CD4-positive, alpha-beta T cell treated with Interleukin-4 for 4 hours (primary cell): ENCODE measurements at places on chromosomes 12 and 14.

GRCh38 chr14:95562892-95563685, 28.2 kb downstream of the GLRX5 start:
- DNase-seq = no peak

GRCh38 chr14:94340533-94340932, 17.4 kb upstream of the SERPINA6 start:
- no peak for DNase-seq

DNA sequence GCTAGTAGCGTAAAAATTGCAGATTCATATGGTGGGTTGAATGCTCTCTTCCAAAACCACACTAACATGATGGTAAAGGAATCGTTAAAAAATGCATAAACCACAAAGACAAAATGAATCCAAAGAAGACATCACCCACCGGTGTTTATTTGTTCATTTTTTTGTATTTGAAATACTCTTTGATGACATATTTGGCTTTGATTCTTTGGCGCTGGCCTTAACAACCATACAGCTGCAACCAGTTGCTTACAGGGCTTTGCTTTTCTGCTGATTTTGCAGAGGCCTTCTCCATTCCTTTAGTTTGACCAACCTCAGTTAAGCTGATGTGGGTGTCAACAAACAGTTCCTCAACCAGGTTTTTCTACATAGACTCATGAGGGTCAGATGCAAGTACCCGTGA, 103.5 kb downstream of the CACNA1C start:
- no peak for DNase-seq

GRCh38 chr14:96762650-96763049, 34.5 kb upstream of the VRK1 start:
- peak; percentile 66 for DNase-seq

GRCh38 chr12:21502872-21503271, 1.3 kb downstream of the GOLT1B start:
- no peak for DNase-seq

DNA sequence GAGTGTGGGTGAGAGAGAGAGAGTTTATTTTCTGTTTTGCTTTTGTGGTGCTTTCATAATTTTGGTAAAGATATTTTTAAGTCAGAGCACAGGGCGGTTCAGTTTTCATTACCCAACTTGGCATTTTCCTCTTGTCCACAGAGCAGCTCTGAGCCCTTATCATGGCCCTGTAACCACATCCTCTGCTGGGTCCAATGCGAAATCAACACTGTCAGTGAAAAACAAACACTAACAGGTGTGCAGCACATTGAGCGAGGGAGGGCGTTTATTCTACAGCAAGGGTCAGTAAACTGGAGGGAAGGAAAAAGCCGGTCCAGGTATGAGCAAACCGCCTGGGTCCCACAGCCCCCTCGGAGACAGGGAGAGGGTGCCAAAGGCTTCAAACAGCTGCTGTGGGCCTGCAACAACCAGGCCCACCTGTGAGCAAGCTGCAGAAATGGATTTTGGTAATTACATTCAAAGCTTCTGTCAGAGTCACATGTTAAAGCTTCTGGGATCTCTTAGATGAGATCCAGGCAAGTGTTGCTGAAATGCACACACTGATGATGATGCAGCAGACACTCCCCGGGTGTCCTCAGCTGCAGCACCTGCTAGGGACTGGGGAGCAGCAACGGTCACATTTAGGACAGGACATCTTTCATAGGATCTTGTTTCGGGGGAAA, 132.7 kb upstream of the DYRK2 start:
- DNase-seq = peak; percentile 56

GRCh38 chr14:59107819-59108218, 80.6 kb upstream of the DAAM1 start:
- no peak for DNase-seq

DNA sequence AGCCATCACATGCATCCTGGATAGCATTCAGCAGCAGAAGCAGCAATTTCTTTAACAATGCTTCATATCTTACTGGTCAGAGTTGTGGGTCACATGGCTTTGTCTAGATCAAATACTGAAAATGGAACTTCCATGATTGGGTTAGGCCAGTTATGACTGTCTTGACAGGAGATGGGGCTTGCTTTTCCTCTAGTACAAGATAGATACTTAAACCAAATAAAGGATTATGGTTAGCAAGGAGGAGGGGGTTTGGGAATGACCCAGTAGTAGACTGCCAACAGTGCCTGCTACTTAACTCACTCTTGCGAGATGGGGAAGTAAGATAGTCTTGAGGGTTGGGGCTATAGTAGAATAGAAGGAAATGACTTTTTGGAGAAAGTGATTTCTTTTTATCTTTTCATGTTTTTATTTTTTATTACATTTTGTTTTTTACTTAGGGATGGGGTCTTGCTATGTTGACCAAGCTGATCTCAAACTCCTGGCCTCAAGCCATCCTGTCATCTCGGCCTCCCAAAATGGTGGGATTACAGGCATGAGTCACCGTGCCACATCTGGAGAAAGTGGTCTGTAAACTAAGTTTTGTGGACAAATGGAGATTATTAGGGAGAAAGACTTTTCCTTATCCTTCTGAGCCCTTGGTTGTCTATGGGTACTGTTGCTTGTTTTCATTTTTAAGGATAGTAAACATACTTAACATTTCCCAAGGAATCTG, 37.6 kb downstream of the WNK1 start:
- DNase-seq = no peak

- no peak for DNase-seq
Observed at GRCh38 chr12:131589221-131589897, 121.5 kb upstream of the SFSWAP start.

GRCh38 chr12:126087692-126088091, 1022.5 kb downstream of the AACS start:
- no peak for DNase-seq

GRCh38 chr12:27142101-27142721, 59.8 kb upstream of the C12orf71 start:
- DNase-seq = peak; percentile 57

DNA sequence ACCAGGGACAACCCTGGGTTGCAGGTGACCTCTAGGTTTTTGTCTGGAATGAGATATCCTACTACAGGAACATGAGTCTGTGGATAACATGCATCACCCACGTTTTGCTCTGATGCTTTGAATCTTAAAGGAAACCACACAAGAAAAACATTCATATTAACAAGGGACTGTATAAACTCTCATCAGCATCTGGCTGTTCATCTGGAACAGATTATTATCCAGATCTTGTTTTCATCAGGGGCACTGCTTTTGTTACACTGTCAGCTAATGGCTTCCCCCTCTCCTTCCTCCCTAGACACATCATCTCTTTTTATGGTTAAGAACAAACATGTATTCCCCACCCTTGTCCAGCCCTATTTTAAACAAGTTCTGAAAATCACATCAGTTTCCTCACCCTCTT, 1095.7 kb downstream of the AACS start:
- DNase-seq = no peak

DNA sequence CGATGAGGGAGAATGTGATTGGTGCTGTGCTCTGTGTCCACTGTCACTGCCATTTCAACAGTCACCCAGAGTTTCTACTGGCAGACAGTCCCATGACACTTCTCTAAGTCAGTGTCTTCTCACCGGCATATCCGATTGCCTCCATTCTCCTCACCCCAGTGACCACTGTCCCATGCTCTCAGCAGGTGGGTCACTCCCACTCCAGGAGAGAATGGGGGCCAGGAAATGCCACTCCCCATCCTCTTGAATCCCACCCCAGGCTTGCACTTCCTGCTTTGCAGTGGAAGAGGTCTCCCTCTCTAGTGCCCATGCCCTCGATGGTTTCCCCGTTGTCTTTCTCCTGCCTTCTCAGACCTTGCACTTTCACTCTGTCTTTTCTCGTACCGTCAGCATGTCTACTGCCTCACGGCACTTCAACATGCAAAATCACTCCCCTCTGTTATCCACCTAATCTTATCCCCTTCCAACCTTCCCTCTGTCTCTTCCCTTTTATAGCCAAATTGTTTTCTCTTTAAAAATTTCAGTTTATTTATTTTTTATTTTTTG, 2.2 kb upstream of the EP400 start:
- DNase-seq = no peak

- DNase-seq = no peak
Observed at GRCh38 chr12:90801776-90802175, 153.2 kb downstream of the CCER1 start.

GRCh38 chr12:15227004-15227679, 5.9 kb upstream of the RERG start:
- peak; percentile 11 for DNase-seq

DNA sequence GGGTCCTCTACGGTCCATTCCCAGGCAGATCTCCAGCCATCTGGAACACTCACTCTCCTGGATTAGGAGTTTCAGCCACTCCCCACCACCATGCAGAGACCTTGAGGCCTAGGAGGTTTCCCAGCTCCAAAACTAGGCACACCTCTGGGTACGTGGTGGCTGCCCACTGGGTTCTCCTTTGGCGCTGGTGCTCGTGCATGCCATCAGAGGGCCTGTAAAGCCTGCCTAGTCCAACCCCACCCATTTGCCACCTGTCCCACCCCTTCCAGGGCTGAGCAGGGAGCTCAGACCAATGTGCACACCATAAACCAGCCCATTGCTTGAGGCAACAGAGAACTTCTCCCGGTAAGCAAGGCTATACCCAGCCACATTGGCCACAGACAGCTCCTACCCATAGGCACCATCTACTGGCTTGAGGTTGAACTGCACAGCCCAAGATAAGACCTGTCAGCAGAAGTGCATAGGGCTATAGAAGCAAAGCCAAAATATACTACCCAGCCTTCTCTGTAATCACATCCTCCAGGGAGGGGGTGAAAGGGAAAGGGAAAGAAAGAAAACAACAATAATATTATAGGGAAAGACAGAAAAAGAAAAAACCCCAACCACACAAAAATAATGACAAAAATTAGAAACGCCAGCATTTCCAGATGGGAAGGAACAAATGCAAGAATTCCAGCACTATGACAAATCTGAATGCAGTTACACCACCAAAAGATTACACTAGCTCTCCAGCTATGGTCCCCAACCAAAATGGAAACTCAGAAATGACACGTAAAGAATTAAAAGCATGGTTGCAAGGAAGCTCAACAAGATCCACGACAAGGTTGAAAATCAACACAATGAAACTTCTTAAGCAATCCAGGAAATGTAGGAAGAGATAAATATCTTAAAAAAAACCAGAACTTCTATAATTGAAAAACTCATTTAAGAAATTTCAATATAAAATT, 111.9 kb upstream of the CCDC175 start:
- peak; percentile 3 for DNase-seq

GRCh38 chr12:55908726-55909512, 18.8 kb downstream of the PYM1 start:
- no peak for DNase-seq

DNA sequence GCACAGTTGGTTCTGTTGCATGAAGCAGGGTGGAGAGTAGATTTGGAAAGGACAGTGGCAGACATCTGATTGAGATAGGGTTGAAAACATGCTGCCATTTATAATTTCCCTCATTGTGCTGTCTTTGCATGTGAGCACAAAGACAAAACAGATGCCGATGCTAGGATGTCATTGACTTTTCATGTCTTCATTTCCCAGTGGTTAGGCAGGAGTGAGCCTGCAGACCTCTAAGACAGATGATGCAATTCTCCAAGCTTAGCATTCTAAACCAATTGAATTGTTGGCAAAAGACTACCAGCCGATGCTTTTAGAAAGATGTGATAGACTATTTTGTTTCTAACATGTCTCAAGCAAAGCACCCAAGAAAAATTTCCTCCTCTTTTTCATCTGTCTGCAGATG, 37.1 kb upstream of the PELI2 start:
- no peak for DNase-seq

GRCh38 chr14:102000902-102001301, 36.5 kb downstream of the DYNC1H1 start:
- DNase-seq = no peak

DNA sequence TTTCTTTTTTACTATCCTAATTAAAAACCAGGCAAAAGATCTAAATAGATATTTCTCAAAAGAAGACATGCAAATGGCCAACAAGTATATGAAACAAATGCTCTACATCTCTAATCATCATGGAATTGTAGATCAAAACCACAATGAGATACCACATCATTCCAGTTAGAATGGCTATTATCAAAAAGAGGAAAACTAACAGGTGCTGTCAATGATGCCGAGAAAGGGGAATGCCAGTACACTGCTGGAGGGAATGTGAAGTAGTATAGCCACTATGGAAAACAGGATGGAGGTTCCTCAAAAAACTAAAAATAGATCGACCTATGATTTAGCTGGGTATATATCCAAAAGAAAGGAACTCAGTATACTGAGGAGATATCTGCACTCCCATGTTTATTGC, 39.0 kb upstream of the C12orf75 start:
- no peak for DNase-seq

DNA sequence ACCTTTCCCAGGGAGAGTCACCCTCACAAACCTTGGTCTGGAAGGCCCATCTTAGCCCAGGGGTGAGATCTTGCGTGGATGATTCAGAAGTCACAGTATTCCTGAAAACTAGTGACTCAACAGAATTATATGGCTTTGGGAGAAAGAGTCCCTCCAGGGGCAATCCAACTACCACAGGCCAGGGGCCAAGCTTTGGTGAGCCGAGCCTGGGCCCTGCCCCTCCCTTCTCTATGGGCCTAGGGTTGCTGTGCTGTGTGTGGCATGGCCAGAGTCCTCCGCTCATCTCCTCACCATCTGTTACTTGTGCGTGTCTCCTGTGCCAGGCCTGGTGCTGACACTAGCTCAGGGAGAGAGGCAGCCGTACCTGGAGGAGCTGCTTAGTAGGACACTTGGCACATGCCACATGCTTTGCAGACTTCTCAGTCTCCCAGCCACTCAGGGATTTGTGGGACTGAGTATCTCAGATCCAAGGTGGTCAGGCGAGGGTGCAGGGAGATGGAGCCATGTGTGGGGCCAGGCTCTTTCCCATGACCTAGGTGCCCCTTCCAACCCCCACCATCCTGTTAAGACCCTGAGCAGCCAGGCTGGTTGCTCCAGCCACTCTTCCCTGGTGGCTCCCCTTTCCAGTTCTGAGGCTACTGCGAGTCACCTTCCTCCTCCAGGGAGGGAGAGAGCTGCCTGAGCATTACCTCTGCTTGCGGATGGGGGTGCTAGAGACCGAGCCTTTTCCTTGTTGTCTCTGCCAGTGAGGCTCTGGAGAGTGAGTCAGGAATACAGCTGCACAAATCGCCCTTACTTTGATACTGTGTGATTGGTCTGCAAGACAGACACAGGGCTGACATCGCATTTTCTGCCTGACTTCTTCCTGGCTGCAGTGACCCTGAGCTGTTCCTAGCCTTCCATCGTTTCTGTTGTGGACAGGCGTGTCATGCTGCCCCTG, 94.1 kb downstream of the SLC25A47 start:
- DNase-seq = no peak

DNA sequence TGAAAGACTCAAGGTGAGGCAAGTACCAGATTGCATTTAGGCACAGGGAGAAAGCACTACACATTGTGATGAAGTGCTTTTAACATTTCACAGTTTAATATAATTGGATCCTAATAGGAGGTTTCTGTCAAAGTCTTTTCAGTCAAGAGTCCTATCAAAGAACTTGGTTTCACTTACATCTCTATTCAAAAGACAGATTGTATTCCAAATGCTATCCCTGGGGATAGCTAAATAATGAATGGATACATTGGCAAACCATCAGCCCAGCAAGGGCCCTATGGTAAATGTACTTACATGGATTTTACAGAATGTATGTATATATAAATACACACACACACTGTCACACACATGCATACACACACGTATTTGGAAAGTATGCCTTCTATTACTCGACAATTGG, 655.5 kb upstream of the FLRT2 start:
- DNase-seq = no peak

GRCh38 chr12:51923506-51924365, 16.4 kb downstream of the ACVRL1 start:
- peak; percentile 34 for DNase-seq
